ENCODE measurements at places on chromosomes 16 and 17.

- no peak for DNase-seq
Observed at GRCh38 chr16:30499284-30499683, 26.7 kb downstream of the ITGAL start.

DNA sequence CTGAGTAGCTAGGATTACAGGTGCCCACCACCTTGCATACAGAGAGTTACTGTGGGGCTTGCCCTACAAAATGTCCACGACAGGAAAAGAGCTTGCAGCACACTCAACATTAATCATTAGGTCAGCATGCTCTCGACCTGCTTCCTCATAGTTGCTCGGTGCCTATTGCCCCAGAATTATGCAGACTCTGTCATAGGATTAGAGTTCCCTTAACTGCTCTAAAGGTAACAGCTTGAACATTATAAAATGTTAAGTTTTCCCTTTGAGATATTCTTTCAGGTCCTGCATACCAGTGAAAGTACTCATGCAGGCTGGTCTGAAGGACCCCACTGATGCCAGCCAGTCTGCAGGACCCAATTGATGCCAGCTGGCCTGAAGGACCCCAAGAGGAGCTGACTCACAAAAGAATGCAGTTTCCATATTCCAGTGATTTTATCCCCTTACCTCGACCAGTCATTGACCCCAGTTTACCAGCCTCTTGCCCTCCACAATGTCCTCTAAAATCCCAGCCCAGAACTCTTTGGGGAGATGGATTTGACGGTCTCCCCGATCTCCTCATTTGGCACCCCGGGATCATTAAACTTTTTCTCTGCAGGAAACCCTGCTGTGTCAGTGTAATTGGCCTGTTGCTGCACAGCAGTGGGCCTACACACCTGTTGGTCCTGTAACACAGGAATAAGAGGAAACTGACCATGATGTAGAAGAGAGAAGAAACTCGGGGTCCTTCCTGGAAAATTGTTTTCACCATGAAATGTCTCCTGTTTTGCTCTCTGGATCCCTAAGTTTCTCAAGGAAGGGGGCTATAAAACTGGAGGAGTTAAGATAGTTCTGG lies 10.6 kb downstream of the ICAM2 start:
- no peak for DNase-seq

DNA sequence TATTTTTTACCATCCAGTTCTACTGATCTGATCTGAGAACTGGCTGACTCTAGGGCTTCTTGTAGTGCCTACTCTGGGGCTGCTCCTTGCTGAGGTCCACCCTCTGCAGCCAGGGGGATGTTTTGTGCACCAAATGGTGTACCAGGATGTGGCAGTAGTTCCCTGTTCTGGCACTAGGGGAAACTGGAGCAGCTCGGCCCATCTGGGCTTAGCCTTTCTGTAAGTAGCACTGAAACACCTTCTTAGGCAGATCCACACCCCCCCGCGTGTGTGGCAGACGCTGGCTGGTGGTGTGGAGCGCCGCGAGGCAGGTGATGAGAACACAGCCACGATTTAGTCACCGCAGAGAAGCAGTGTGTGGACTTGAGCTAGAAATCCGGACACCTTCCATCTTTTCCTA lies 17.0 kb downstream of the DUSP14 start:
- DNase-seq, result no peak

- no peak for DNase-seq
Observed at GRCh38 chr16:5972747-5973146, 875.2 kb upstream of the EEF2KMT start.

DNA sequence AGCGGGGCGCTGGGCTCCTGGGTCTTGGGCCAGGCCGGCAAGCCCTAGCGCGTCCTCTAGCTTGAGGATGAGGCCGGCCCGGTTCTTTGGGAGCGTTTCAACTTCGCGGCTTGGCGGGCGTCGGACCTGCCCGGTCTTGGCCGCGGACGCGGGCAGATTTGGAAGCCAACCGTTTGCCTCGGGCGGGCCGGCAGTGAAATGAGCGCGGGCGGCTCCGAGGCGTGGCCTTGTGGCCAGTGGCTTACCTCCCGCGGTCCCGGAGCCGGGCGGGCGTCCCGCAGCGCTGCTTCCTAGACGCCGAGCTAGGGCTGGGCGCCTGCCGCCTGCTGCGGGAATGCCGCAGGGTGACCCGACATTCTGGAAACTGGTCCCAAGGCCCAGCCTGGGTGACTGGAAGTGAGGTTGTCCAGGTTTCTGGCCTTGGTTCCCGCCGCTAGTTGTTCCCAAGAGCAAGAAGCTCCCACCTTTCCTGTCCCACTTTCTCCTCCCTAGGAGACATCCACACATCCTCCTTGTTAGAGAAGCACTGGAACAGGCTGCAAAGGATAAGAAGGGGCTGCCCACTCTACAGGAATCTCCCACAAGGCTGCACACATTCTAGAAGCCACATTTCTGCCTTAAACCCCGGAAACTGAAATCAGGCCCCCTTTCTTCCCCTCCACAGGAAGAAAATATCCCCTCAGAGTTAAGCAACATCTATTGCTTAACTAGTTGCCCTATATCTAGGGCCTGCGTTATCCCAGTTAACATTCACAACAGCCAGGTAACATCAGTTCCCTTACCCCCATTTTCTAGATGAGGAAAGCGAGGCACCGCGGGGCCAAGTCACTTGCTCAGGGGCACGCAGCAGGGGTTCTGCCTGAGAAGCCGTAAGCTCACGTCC lies 4.5 kb upstream of the CBX8 start:
- DNase-seq, result no peak

DNA sequence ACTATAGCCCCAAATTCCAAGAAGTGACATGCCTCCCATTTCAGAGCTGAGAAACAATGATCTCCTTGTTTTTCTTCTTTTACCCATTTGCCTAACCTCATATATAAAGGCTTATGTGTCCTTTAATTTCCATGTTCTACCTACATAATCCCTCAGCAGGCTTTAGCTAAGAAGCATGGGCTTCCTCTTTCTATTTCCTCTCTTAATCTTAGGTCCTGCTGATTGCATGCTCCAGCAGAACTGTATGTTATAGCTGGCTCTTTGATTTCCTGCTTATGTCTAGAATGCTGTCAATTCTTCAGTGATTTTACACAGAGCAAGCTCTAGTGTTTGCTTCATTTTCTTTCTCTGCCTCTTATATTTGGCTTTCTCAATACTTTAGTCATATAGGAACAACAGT lies 151.7 kb upstream of the COX10 start:
- no peak for DNase-seq

DNA sequence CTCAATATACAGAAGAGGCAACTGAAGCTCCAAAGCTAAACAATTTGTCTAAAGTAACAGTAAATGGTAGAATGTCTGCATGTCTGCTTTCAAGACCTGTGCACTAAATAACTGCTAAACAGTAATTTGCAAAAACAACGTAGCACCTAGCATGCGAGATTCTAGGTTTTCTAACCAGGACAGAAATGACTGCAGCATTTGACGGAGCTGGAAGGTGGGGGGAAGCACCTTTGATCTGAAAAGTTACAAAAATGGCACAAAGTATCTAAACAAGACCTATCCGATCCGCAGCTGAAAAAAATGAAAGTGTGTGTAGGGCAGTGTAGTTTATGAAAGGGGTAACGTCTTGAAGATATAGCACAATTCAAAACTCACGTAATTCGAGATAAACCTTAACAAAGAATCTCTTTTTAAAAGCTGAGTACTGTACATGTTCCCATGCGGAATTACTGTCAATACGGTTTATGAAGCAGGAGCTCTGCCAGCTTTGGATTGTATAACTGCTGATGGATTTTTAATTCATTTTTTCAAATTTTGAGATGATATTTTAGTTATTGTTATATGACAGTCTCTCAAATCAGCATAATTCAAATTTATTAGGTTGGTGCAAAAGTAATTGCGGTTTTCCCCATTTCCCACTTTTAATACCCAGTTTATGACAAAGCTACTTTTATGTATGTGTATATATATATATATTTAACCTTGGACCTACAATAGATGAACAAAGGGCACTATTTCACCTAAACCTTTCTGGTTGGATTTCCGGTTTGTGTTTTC lies 1.2 kb upstream of the WIPI1 start:
- DNase-seq, result no peak

GRCh38 chr17:77968788-77969187 lies 10.3 kb downstream of the TNRC6C start:
- no peak for DNase-seq

DNA sequence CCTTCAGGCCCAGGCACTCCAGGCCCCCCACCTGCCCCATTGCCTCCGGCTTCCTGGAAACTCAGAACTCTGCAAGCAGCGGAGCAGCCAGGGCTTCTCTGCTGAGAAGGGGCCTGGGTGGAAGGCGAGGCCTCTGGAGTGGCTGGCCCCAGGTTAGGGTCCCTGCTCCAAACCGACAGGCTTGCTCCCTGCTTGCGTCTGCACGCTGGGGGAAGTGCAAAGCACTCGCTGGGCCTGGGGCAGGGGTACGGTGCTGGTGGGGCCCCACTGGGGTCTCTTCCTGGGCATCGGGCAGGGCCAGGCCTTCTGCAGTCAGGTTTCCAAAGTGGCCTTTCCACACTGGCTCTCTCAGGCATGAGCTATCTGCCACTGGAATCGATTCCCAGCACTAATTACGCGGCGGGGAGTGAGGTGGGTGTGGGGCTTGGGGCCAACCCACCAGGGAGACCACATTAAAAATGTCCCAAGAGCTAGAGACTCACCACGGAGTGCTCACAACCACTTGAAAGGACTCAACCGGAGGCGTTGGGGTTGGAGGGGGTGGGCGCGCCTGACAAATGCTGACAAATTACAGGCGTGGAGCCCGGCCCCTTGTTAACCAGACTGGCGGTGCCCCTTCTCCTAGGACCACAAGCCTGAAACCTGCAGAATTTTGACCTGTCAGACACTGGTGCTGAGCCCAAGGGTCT lies 17.9 kb downstream of the FAM83G start:
- DNase-seq, result no peak

- no peak for DNase-seq
Observed at GRCh38 chr16:56614549-56614991, 6.2 kb downstream of the MT2A start.

DNA sequence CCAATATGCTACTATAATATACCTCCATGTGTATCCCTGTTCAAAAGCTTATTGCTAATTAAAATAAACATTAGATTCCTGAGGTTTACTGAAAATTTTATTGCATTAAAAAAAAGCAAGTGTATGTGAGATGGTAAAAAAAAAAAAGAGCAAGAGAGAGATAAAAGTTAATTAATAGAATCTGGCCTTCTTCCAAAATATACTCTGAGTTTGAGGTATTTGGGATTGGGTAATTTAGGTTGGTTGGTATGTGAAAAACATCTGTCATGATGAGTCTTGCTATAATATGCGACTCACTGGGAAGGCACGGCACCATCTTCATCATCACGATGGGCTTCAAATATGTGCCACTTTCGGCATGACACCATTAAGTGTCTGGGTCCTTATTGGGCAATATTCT lies 711.1 kb upstream of the SOX9 start:
- no peak for DNase-seq

DNA sequence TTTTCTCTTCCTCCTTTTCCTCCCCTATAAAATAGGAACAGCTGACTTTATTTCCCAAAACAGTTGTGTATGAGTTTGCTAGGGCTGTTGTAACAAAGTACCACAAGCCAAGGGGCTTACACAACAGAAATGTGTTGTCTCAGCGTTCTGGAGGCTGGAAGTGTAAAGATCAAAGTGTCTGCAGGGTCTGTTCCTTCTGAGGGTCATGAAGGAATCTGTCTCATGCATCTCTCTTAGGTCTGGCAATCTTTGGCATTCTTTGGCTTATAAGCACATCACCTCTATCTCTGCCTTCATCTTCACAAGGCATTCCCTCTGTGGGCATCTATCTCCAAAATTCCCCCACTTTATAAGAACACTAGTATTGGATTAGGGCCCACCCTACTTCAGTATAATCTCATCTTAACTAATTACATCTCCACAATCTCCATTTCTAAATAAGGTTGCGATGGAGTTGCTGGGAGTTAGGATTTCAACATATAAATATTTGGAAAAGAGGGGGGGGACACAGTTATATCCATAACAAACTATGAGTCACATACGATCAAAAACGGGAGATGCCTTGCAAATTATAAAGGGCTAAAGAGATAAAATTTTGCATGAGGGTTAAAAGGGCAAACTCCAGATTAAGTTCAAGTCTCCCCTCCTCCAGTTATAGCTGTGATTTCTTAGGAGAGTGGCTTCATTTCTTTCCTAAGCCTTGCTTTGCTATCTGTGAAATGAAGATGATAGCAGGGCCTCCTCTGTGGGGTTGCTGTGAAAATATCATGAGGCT lies 109.7 kb downstream of the VAT1L start:
- DNase-seq, result no peak

DNA sequence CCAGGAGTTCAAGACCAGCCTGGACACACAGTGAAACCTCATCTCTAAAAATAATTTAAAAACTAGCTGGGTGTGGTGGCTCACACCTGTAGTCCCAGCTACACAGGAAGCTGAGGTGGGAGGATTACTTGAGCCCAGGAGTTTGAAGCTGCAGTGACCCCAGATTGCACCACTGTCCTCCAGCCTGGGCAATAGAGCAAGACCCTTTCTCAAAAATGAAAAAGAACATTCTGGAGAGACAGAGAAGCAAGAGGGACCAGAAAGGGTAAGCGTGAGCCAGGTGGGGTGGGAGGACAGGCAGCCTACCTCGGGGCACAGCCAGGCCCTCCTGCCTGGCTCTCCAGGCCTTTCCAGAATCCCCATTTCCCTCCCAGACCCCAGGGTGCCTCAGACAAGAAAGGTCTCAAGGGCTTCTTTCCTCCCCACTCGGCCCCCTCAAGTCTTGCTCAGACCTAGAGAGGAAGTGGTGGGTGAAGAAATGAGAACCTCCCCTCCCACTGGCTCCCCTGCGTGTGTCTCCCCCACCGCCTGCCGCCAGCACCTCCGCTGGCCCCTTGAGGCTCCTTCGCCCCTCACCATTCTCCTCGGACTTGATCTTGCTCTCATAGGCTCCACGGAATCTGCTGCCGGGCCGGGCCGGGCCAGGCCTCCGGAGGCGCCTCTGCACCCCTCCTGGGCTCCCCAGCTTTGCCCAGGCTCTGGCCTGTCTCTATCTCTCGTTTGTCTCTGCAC lies 503 bp downstream of the C16orf54 start:
- no peak for DNase-seq

DNA sequence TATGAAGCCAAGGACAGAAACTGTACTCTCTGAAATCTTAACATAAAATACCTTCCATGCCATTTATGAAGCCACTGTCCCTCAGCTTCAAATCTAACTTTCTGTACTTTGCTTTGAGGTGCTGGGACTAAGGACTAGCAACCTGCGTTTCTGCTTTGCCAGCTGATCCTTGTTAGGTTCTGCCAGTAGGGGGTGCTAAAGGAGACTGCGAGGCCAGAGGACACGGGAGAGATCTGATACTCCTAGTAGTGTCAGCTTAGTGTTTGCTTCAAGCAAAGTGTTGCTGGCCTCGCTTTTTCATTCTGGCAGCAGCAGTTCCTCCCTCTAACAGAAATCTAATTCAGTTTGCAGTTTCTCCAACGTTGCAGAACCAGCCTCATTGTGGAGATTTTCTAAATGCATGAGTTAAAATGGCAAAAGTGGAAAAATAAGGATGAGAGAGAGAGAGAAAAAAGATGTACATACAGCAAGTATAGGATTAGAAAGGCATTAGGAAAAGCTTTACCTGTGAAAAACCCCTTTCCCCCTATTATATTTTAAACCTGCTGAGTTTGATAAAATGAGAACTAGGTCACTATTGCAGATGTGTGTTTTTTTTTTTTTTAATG lies 297.5 kb downstream of the CA10 start:
- DNase-seq, result no peak
